ENCODE measurements at places on chromosomes 12 and 14.

- H3K4me3 ChIP-seq, result no peak overlapping the region
- H3K27ac ChIP-seq, result no peak overlapping the region
These were observed 109.6 kb downstream of the PLEKHA5 start for GRCh38 chr12:19239102-19239501.

DNA sequence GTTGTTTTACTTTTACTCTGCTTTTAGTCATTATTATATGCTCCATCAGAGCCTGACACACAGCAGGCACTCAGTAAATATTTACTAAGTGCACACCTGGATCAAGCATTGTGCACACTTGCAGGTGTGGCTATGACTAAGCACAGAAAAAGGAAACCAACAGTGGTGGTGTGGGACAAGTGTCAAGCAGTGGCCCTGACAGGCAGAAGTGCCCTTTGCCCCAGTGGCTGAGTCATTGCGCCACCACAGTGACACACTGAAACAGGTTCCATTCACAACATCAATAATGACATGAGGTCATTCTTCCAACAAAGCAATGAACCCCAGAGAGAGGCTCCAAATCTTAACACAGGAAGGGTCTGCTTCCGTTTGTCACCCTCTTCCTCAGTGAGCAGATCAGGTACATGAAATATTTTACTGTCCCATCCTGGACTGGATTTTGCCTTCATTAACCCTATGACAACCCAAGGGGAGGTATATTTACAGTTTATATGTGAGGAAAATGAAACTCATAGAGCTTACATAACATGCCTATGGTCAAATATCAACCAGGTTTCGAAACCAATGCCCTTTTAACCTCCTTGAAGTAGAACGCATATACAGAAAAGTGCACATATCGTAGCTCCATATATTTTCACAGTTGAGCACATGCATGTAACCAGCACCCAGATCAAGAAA lies 82.6 kb upstream of the GTF2A1 start:
- H3K36me3 ChIP-seq, result no peaks in the 10 kb centered on the region
- H3K4me1 ChIP-seq, result no peaks in the 10 kb centered on the region
- DNase-seq, result no peak
- no peak overlapping the region for H3K4me3 ChIP-seq
- H3K27ac ChIP-seq, result no peak overlapping the region

DNA sequence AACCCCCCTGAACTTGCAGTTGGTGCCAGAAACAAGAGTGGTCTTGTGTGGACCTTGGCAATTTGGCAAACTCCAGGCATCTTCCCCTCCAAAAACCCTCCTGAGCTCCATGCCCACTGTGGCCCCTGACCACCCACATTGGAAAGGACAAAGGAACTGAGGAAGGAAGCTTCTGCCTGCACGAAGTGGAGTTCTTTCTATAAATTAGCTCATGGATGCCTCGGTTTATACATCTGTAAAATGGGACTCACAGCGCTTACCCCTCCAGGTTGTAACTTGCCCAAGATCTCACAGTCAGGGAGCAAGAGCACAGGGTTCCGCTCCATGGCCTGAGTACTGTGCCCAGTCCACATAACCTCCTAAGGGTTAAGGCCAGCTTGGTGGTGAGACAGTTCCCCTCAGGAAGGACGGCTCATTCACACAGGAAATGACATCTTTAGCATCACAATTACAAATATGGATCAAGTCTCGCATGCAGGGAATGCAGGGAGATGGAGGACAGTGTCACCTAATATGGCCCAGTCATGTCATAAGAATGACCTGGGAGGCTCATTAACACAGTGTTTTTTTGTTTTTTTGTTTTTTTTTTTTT lies 66.6 kb downstream of the CLMN start:
- peaks cover 23% of the 10 kb centered on the region for H3K4me1 ChIP-seq
- no peak for DNase-seq
- no peaks in the 10 kb centered on the region for H3K36me3 ChIP-seq
- peaks cover 30% of the 10 kb centered on the region for H3K27me3 ChIP-seq
- H3K27ac ChIP-seq, result no peak overlapping the region

DNA sequence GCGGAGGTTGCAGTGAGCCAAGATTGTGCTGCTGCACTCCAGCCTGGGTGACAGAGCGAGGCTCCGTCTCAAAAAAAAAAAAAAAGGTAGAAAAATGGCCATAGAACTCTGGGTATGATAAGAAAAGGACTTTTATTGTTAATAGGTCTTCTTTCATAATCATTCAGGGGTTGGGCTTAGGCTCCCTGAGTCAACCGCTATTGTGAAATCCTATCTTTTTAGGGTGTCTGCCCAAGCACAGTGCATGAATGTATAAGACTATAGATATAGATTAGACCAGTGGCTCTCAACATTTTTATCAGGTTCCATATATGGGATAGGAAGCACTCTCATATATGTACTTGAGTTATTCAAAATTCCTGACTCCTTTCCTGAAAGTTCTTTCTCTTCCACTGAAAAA lies 48.7 kb upstream of the USP15 start:
- H3K4me3 ChIP-seq, result no peak overlapping the region
- H3K27me3 ChIP-seq, result no peaks in the 10 kb centered on the region
- DNase-seq, result peak; percentile 63
- H3K27ac ChIP-seq, result no peak overlapping the region
- no peaks in the 10 kb centered on the region for H3K36me3 ChIP-seq

DNA sequence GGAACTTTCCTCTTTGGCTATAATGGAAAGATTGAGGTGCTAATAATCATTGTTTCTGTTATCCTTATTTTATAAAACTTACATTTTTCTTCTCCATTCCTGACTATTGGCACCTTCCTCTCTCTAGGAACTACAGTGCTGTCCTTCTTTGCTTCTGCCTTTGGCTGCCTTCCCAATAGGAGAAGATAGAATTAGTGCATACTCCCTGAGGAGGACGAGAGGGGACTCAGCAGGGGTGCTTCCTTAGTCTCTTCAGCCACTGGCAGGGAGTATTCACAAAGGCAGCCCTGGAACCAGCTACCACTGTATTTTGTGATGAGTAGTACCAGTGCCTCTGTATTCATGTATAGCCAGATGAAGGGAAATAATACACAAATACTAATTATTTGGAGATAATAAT lies 208.5 kb downstream of the FOXG1 start:
- no peak for DNase-seq
- H3K27me3 ChIP-seq, result no peaks in the 10 kb centered on the region
- H3K4me1 ChIP-seq, result no peaks in the 10 kb centered on the region
- no peak overlapping the region for H3K27ac ChIP-seq
- no peaks in the 10 kb centered on the region for H3K36me3 ChIP-seq

- H3K4me1 ChIP-seq, result no peaks in the 10 kb centered on the region
- no peaks in the 10 kb centered on the region for H3K36me3 ChIP-seq
- no peak overlapping the region for H3K27ac ChIP-seq
- H3K4me3 ChIP-seq, result no peak overlapping the region
- no peak for DNase-seq
These were observed 68.3 kb upstream of the DDX11 start for GRCh38 chr12:31005256-31005943.

GRCh38 chr14:95518045-95518751 lies 1.7 kb upstream of the SYNE3 start:
- no peak overlapping the region for H3K4me3 ChIP-seq
- peaks cover 15% of the 10 kb centered on the region for H3K4me1 ChIP-seq
- no peaks in the 10 kb centered on the region for H3K36me3 ChIP-seq
- peak; percentile 74 for DNase-seq
- no peak overlapping the region for H3K27ac ChIP-seq

DNA sequence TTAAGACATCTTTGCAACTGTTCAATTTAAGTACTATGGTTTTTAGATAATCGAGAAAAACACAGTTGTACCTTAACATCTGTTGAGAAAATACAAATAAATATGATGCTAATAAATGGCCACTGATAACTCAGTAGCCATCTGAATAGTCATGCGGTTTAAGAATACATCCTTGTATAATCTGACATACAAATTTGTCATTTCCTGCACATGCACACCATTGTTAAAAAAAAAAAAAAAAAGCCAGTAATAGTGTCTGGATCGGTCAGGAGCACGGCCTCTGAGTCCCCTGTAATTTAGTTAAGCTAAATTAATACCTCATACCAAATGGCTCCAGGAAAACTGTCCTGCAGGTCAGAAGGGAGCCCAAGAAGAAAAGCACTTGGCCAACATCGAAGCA lies 16.8 kb downstream of the RFC5 start:
- H3K4me1 ChIP-seq, result no peaks in the 10 kb centered on the region
- peaks cover 49% of the 10 kb centered on the region for H3K36me3 ChIP-seq
- no peak overlapping the region for H3K27ac ChIP-seq
- no peak overlapping the region for H3K4me3 ChIP-seq

GRCh38 chr12:113826805-113827538 lies 139.2 kb downstream of the RBM19 start:
- H3K27me3 ChIP-seq, result no peaks in the 10 kb centered on the region
- H3K4me3 ChIP-seq, result no peak overlapping the region
- no peaks in the 10 kb centered on the region for H3K4me1 ChIP-seq
- no peak overlapping the region for H3K27ac ChIP-seq
- DNase-seq, result no peak

- no peak overlapping the region for H3K4me3 ChIP-seq
- DNase-seq, result no peak
- no peaks in the 10 kb centered on the region for H3K27me3 ChIP-seq
- no peaks in the 10 kb centered on the region for H3K36me3 ChIP-seq
These were observed 16.1 kb upstream of the RND1 start for GRCh38 chr12:48881686-48882314.

DNA sequence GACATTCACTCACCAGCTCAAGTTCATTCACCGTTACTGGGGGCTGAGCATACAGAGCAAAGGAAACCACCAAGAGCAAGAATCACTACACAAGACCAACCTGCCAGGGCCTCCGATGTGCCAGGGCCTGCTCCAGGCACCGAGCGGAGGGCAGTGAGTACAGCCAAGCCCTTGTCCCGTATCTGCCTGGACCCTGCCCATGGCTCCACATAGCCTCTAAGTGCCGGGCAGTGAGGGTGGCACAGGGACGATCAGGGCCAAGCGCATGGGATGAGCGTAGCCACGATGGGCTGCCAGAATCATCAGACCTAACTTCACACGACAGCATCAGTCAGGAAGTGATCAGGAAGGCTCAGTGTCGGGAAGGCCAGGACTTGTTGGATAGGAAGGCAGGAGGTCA lies 199.6 kb downstream of the BCL11B start:
- H3K27me3 ChIP-seq, result no peaks in the 10 kb centered on the region
- H3K4me1 ChIP-seq, result no peaks in the 10 kb centered on the region
- H3K36me3 ChIP-seq, result no peaks in the 10 kb centered on the region
- H3K27ac ChIP-seq, result no peak overlapping the region

- H3K4me1 ChIP-seq, result peaks cover 21% of the 10 kb centered on the region
- no peaks in the 10 kb centered on the region for H3K36me3 ChIP-seq
- DNase-seq, result no peak
- H3K4me3 ChIP-seq, result no peak overlapping the region
These were observed 182.0 kb downstream of the CACNA1C start for GRCh38 chr12:2234646-2235350.

- no peaks in the 10 kb centered on the region for H3K36me3 ChIP-seq
- no peak overlapping the region for H3K27ac ChIP-seq
- no peaks in the 10 kb centered on the region for H3K4me1 ChIP-seq
- DNase-seq, result no peak
- no peak overlapping the region for H3K4me3 ChIP-seq
These were observed 850.3 kb upstream of the FOXG1 start for GRCh38 chr14:27916326-27916725.

GRCh38 chr12:75561921-75562320 lies 50.5 kb upstream of the KRR1 start:
- DNase-seq, result no peak
- H3K27ac ChIP-seq, result no peak overlapping the region
- H3K4me3 ChIP-seq, result no peak overlapping the region
- H3K36me3 ChIP-seq, result no peaks in the 10 kb centered on the region
- no peaks in the 10 kb centered on the region for H3K27me3 ChIP-seq
- H3K4me1 ChIP-seq, result no peaks in the 10 kb centered on the region

DNA sequence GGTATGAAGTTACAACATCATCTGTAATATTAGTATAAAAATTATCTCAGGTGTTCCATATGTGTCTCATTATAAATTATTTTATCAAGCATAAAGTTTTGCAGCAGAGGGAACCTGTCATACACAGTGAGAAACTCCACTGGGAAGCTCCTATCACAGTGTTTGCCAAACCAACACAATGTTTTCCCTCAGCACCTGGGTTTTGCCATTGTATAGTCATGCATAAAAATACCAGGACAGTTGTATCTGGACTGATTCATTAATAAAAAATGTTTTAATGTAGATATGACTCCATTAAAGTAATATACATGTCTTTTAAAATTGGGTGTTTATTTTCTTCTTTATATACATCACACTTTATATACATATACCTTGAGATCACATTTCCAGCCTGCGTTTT lies 56.6 kb downstream of the METTL25 start:
- no peak overlapping the region for H3K27ac ChIP-seq
- no peak for DNase-seq
- no peak overlapping the region for H3K4me3 ChIP-seq
- no peaks in the 10 kb centered on the region for H3K36me3 ChIP-seq

DNA sequence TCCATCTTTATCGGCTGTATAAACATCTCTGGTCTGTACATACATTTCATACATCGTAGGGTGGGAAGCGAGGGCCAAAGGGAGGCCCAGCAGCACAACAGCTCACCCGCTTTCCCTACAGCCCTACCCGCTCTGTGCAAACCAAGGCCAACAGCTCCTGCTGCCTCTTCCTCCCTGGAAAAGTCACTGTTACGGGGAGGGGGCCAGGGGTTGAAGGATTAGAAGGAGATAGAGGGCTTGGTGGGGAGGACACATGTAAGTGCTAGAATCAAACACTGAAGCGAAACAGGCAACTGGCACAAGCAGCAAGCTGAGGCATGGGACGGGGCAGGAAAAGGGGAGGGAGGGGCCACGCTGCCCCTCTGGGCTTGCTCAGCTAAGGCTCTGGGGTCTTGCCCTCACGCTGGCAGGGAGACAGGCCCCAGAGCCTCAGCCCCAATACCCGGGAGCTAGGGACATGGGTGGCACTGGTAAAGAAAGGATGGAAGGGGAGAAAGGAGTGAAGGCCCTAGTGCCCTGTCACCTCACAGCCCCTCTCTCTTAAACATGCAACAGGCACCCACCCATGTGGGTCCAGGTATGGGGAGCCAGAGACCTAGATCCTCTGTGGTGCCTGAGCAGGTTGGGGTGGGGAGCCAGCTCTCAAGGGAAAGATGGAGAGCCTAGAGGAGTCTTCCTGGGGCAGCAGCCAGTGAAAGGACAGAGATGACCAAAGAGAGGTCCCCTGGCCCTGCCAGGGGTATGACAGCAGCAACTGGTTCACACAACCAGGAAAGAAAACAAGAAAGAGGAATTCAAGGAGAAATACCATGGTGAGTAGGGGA lies 14.4 kb downstream of the SPRYD3 start:
- H3K4me1 ChIP-seq, result peaks cover 18% of the 10 kb centered on the region
- H3K27ac ChIP-seq, result no peak overlapping the region
- H3K27me3 ChIP-seq, result no peaks in the 10 kb centered on the region
- H3K4me3 ChIP-seq, result no peak overlapping the region
- H3K36me3 ChIP-seq, result no peaks in the 10 kb centered on the region
- no peak for DNase-seq

Measured in cardiac muscle cell (in vitro differentiated cells and primary cell).